ENCODE measurements at places on chromosomes 4 and X.

- no peak for DNase-seq
Measured at GRCh38 chrX:112808007-112808406, 32.6 kb downstream of the AMOT start.

- DNase-seq, result no peak
Measured at GRCh38 chrX:80423744-80424143, 3.5 kb downstream of the TENT5D start.

- DNase-seq, result no peak
Measured at GRCh38 chrX:112512509-112512908, 167.2 kb downstream of the LHFPL1 start.

DNA sequence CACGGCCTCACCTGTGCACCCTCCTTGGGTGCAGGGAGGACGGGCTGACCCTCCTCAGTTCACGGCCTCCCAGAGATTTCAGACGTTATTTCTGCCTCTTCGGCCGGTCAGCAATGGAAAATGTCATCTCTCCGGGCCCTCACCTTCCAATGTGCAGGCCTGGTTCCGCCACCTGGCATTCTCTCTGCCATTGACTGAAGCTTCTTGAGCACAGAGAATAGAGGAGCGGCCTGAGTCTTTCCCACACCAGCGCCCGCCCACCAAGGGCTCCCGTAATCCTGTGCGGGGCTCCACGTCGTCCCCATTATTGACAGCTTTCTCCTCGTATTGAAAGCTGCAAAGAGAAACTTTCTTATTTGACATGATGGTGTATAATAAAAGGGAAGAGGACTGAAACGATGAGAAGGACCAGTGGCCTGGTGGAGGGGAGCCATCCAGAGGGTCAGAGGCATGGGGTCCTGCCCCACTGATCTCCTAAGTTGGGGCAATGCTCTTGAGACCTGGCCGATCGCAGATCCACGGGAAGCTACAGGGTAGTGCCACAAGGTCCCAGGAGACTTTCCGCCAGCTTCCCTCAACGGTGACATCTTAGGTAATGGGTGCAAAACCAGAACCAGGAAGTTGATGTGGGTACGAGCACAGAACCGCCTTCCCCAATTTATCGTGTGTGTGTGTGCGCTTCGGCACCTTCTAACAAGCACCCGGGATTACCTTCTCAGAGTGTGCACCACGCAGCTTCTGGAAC is 20.6 kb downstream of the HTRA3 start:
- no peak for DNase-seq

DNA sequence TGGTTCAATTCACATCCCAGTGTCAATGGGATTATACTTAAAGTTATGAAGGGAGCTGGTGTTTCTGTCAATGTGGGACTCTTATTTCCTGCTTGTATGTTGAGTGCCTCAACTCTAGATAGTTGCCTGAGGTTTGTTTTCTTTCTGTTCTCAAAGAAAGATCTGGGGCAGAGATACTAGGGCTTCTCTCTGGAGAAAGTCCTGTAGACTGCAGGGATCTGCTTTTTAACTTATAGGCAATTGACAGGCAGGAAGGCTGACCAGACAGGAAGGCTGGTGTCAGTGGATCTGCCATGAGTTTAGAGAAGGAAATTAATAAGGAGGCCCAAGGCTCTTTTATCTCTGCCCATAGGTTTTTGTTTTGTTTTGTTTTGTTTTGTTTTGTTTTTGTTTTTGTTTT is 64.0 kb upstream of the PRKX start:
- DNase-seq, result no peak

GRCh38 chr4:1939664-1940509 is 68.7 kb downstream of the NSD2 start:
- DNase-seq, result no peak

- no peak for DNase-seq
Measured at GRCh38 chr4:69816236-69816635, 43.7 kb downstream of the SULT1E1 start.

DNA sequence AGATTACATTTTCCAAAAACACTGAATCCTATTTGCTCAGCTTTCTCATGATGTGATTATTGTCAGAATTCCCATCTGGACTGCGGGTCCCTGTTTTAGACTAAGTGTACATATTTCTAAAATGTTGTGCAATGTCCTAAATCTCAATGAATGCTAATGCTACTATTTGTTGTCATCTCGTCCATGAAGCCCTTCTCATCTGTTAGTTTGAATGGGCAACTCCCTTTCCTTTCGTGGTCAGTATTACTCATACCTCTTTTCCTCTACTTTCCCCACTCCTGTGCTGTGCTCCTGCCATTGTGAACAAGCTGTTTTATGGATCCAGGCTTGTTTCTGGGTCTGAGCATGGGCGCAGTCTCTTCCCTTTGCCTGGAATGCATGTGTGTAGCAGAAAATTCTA is 91.0 kb downstream of the MID1 start:
- no peak for DNase-seq

- DNase-seq, result no peak
Measured at GRCh38 chrX:77342004-77342403, 105.2 kb upstream of the FGF16 start.

DNA sequence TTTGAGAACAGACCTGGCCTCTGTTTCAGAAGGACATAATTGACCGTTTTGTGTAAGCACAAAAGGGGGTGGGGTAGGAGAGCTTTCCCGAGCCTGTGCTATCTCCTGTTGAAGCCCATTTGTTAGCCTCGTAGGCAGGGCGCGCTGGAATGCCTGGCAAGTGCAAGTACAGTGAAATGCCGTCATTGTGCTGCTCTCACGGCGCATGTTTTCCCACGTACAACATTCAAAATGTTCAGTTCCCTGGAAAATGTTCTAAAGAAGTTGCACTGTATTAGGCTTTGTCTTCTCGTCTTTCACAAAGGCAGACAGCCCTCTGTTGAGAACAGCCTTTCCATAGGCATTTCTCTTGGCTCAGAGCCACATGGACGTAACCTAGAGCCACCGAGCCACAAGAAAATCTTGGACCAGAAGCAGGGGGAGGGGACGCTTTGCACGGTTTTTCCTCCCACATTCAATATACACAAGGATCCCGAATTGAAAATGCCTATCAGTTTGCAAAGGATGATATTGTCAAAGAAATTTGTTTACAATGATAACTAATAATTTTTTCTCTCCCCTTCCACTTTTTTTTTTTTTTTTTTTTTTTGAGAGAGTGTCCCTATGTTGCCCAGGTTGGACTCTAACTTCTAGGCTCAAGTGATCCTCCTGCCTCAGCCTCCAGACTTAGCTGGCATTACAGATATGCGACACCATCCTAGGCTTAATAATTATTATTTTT is 54.6 kb upstream of the RAPGEF2 start:
- DNase-seq, result no peak

DNA sequence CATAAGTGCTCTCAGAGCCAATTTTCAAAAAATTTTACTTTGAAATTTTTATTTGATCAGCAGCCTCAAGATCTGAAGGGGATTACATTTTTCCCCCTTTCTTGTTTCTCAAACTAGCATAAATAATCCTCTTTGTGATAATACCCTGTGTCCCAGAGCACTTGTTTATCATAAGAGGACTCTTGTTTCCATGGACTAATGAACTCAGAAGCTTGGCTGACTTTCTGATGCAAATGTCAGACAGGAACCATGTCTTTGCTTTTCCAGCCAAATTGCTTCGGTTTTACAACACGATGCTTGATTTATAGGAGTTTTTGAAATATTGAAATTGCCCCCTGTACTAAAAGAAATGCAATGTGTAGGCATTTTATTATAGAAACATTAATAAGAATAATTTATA is 859.3 kb upstream of the LCORL start:
- DNase-seq, result no peak

DNA sequence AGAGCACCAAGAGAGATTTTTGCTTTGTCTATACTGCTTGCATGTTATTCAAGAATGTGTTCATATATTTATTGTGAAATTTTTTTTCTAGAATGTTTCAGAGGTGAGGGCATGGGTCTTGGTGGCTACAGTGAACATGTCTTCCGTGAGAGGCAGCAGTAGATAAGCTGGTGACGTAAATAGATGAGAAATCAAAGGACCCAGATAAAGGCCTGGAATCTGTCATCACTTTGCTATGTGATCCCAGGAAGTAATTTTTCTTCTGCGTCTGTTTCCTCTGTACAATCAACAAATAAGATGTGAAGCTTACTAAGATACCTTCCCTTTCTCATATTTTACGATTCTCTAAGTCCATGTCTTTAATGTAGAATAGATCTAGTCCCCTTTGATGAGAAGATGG is 129.1 kb downstream of the COL4A6 start:
- DNase-seq, result no peak

DNA sequence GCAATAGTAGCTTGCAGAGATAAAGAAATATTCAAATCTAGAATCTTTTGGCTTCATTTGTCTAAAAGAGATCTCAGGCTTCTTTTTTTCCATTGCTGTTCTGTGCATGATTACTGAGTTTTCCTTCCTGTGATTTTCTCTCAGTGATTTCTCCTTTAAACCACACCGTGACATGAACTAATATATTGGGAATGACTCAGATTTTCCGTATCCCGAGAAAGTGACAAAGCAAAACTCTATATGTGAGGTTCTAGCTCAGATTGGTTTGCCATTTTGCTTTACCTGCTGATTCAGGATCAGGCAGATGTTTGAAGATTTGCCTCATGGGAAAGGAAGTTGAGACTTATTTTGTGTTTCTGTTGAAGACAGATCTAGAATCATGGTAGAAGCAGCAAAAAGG is 59.4 kb downstream of the MTHFD2L start:
- no peak for DNase-seq

- no peak for DNase-seq
Measured at GRCh38 chr4:120664851-120665250, 257.7 kb downstream of the PRDM5 start.

GRCh38 chr4:114163051-114163450 is 183.6 kb upstream of the ARSJ start:
- DNase-seq, result no peak

GRCh38 chr4:22202246-22202974 is 253.8 kb upstream of the KCNIP4 start:
- no peak for DNase-seq

DNA sequence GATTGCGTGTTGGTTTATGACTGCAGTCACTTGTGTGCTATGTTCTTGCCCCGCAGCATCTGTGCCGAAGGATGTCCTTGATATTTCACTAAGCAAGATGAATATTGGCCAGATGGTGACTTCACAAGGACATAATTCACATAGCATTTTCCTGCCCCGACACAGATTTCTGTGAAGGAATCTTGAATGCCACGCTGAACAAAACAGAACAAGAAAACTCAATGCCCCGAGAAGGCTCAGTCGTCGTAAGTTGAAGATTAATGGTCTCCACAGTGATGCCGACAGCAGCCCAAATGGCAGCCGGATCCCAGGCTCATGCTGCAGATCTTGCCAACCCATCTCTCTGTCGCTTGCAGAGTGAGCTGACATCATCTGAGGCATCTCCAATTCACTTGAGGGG is 145.9 kb downstream of the CPEB2 start:
- DNase-seq, result no peak

- DNase-seq, result no peak
Measured at GRCh38 chr4:171235521-171235920, 577.7 kb upstream of the GALNTL6 start.

DNA sequence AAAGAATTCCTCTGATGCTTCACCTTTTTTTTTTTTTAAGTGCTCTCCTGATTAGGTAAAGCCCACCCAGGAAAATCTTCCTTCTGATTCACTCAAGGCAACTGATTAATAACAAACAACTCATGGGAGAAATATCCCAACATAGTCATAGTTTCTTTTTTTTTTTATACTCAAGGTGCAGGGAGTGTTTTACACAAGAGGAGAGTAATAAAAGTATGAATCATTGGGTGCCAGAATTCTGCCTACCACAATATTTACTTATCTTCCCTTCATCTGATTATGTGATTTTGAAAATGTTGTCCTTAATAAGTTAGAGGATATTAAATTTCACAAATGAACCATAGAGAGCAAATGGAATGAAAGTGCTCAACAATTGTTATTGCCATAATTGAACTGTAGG is 329.9 kb downstream of the TECRL start:
- no peak for DNase-seq

- no peak for DNase-seq
Measured at GRCh38 chrX:109840585-109840984, 107.5 kb upstream of the ACSL4 start.

GRCh38 chr4:85370400-85371032 is 104.4 kb upstream of the ARHGAP24 start:
- DNase-seq, result no peak

- no peak for DNase-seq
Measured at GRCh38 chr4:52059372-52059771, 8.3 kb downstream of the SPATA18 start.

GRCh38 chr4:101987623-101988243 is 197.2 kb downstream of the BANK1 start:
- DNase-seq, result no peak

DNA sequence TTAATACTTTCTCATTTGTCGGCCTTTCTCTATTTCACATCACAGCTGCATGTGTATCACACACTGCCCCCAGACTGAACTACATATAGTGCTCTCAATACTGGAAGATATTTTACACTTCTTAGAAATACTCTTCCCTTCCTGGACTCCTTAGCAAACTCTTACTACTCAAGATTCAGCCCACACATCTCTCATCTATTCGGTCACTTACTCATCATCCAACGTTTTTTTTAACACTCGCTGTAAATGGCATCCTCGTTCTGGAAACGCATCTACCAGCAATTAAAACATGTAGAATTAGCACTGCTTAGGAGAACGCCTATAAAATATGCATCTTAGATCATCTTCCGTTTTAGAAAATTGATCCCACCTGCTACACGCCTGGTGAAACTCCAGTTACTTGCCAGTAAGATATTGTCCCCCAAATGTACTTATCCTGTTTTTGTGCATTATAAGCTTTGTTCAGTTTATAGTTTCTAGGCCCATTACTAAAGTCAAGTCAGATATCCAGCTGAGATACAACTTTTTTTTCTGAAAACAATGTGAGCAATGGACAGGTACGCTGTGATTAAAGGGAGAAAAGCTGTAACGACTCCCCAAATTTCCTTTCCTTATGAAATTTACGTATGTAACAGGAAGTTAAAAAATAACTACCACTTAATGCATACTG is 1.0 kb downstream of the LRP2BP start:
- no peak for DNase-seq

DNA sequence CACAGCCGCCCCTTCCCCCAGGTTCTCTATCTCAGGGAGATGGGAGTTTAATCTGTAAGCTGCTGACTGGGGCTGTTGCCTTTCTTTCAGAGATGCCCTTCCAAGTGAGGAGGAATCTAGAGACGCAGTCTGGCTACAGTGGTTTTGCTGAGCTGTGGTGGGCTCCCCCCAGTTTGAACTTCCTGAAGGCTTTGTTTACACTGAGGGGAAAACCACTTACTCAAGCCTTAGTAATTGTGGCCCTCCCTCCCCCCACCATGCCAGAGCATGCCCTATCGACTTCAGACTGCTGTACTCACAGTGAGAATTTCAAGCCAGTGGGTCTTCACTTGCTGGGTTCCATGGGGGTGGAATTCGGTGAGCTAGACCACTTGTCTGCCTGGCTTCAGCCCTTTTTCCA is 131.3 kb downstream of the FAAH2 start:
- no peak for DNase-seq

GRCh38 chr4:73687421-73687820 is 52.9 kb upstream of the CXCL8 start:
- DNase-seq, result no peak

DNA sequence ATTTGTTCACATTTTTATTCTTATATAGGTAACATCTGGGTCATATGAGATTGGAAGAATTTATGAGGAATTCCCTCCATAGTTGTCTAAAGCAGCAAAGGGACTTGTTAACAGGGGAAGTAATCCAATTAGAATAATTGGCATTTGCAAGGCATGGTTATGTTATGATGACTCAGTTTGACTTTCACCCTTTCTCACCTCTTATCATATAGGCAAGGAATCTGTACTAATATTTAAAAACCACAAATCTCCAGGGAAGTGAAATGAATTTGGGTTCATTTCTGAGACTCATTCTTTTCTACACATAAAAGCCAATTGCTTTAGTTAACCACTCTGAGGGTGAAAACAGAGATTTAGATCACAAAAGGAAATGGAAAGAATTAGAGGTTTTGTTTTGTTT is 281.5 kb upstream of the DKK2 start:
- no peak for DNase-seq
